Muscle of back (tissue), 13 donors: ENCODE measurements at places on chromosomes 11 and 22. TPM values are rescaled to one million over a fixed set of nuclear protein-coding genes. Genes with fewer than 3 reads are reported as not detected.

DNA sequence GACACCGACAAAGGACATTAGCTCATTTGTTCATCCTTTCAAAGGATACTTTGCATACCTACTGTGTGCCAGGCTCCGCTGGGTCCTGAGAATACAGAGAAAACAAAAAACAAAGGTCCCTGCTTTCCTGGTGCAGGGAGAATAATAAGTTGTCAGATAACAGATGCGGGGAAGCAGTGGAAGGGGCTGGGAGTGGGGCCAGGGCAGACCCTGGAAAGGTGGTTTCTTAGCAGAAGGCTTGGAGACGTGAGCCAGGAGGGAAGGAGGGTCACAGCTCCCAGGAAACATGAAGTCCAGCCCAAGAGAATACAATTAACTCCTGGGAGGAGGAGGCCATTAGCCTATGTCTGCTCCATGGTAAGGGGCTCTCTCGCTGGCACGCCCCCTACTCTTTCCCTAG is 9.8 kb upstream of the ANO1 start:
- DNase-seq: no peak

DNA sequence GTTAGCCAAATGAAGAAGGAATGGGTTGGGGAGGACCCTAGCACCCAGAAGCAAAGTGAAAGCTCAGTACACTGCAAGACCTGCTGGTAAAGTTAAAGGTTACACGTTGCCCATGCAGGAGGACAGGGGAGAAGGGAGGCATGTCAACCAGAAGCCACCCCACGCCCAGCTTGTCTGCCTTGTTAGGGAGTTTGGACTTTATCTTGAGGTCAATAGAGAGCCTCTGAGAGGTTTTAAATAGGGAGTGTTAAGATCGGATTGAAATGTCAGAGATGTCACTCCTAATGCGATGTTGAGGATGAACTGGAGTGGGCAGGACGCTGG is 18.7 kb upstream of the PEX26 start:
- no peak for DNase-seq

DNA sequence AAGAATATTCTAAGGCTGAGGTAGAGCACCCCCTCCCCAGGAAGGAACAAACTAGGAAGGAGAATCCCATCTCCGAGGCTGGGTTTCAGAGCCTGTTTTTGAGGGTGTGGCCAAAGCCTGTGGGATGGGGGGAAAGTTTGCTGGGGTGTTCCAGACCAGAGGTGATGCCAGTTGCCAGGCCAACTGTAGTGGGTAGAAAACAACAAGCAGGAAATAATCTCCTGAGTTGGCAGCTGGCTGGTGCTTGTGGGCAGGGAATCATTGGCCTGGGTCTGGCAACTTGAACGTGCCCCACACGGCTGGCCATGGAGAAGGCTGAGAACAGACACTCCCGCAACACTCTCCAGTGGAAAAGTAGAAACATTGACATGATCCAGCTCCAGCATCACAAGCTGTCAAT is 385.6 kb downstream of the ETS1 start:
- no peak for DNase-seq

DNA sequence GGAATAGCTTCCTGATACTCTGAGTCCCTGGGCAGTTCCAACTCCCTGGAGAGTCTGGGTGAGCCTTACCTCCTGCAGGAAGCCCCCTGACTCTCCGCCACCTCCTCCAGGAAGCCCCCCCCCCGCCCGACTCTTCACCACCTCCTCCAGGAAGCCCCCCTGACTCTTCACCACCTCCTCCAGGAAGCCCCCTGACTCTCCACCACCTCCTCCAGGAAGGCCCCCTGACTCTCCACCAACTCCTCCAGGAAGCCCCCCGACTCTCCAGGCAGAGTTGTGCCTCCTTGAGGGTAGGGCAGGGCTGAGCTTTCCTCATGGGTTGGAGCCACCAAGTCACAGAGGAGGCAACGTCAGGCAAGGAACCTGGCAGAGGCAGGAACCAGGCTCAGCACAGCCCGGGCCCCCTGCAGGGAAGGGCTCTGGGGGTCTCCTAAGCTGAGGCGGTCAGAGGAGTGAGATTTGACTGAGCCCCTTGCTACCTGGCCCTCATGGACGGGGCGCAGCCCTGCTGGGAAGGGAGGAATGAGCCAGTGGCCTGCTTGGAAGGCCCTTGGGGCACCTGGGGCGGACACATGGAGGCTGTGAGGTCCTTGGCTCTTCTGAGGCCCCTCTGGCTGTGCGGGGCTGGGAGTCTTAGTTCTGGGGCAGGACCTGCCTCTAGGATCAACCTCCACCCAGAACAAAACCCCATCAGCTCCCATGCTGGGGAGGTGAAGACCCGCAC is 18.1 kb downstream of the MRGPRG start:
- no peak for DNase-seq

DEFB131B gene
- not detected for polyA plus RNA-seq

HSCB gene
- 20.1 TPM for polyA plus RNA-seq

NPTXR gene
- polyA plus RNA-seq: 5.3 TPM

OR52M1 gene
- not detected for polyA plus RNA-seq

ZBTB16 gene
- polyA plus RNA-seq: 6.4 TPM
